SK-N-SH (cell line): ENCODE measurements at places on chromosomes 1 and 21. TPM values are rescaled to one million over a fixed set of nuclear protein-coding genes. Genes with fewer than 3 reads are reported as not detected.

ADAMTS4 gene
- polyA plus RNA-seq, result 1.2 and 1.6 TPM in 2 replicates

NBPF20 gene
- 2.0 and 2.2 TPM in 2 replicates for polyA plus RNA-seq

GRHL3 gene
- 0.05 TPM in 1 of 2 replicates, not detected in the other for polyA plus RNA-seq

HSPB7 gene
- polyA plus RNA-seq, result 0.05 and 0.23 TPM in 2 replicates

TMEM269 gene
- polyA plus RNA-seq, result 0.05 and 0.08 TPM in 2 replicates

CDKN2C gene
- 27.0 and 29.4 TPM in 2 replicates for polyA plus RNA-seq

METTL18 gene
- polyA plus RNA-seq, result 1.7 and 2.3 TPM in 2 replicates

ZBTB40 gene
- 5.0 and 7.8 TPM in 2 replicates for polyA plus RNA-seq

TCHH gene
- polyA plus RNA-seq, result not detected in 2 replicates

MX2 gene
- 0.06 and 0.08 TPM in 2 replicates for polyA plus RNA-seq

OPRD1 gene
- 0.07 and 0.24 TPM in 2 replicates for polyA plus RNA-seq

TOMM20 gene
- 71.3 and 86.2 TPM in 2 replicates for polyA plus RNA-seq

DENND2D gene
- polyA plus RNA-seq, result 1.3 and 1.6 TPM in 2 replicates

TUFT1 gene
- polyA plus RNA-seq, result 20.6 and 27.9 TPM in 2 replicates

GSTM3 gene
- 84.9 and 86.6 TPM in 2 replicates for polyA plus RNA-seq

FCRL5 gene
- not detected in 2 replicates for polyA plus RNA-seq

TSPAN1 gene
- 12.2 and 13.9 TPM in 2 replicates for polyA plus RNA-seq

FMO1 gene
- not detected in 2 replicates for polyA plus RNA-seq

OVAAL gene
- polyA plus RNA-seq, result not detected in 2 replicates

LYST gene
- 3.9 and 4.6 TPM in 2 replicates for polyA plus RNA-seq

PPIAL4G gene
- not detected in 2 replicates for polyA plus RNA-seq

MCOLN3 gene
- not detected in 2 replicates for polyA plus RNA-seq

ALG14 gene
- 2.5 and 2.6 TPM in 2 replicates for polyA plus RNA-seq

SELL gene
- polyA plus RNA-seq, result 0.52 and 0.58 TPM in 2 replicates

GUCA2B gene
- polyA plus RNA-seq, result not detected in 2 replicates
